ENCODE measurements at places on chromosomes 16 and 17.
A peak's percentile ranks its signal among the peaks of the same experiment; 100 is the strongest.

DNA sequence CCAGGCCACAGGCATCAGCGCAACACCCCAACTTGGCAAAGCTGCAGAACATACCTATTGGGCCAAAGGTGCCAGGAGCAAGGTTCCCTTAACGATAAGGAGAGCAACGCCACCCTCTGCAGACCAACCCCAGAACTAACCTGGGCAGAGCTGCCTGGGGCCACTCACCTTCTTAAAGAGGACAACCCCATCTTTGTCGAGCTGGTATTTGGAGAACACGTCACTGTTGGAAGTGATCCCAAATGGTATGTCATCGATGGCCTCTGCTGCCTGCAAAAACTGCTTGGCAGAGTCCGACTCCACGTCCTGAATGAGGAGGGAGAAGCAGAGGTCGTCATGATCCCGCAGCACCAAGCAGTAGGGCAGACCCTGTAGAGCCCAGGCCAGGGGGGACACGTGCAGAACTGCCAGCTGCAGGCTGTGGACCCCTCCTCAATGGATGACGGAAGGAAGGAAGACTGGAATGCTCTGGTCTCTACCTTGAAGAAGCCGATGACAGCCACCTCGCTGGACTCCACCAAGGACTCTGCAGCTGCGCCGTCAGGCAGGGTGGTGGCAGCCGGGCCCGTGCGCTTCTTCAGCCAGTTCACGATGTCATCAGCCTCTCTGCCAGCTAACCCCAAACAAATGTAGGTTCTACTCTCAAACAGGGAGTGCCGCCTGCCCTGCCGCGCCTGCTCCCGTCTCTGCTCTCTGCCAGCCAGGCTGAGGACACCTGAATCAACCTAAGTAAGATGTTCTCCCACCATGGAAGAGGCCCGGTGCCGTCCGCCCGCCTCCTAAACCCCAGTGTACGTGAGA, 5.2 kb downstream of the P4HB start:
- DNase-seq, result no peak

DNA sequence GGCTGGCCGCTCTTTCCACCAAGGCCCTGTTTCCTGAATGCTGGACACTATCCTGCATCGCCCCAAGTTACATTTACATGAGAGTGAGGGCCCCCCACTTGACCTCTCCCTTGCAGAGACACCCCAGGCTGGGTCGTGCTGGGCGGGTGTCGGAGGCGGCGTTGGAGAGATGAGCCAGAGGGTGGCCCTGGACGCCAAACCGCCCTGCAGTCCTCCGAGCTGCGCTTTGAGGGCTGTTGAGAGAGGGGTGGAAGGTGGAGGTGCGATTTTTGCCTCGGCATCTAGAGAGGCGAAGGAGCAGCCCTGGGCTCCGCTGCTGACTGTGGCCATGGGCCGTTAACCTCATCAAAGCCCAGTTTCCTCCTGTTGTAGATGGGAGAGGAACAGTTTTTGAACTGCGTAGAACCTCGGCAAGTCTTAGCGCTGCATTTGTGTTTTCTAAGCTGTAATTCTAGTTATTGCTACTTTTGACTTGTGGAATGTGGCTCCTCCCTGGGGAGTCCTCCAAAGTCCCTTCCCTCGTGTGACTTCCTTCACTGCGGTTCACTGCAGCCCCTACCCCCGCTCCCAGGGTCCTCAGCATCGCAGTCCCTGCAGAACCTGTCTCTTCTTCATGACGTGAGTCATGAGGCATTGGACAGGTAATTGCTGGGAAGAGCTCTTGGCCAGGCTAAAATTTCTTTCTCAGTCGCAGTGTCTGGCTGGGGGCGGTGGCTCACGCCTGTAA, 986 bp upstream of the ELOB start:
- no peak for DNase-seq

- DNase-seq, result no peak
Observed at GRCh38 chr16:78562111-78562510, 462.7 kb downstream of the WWOX start.

GRCh38 chr16:53781023-53781605, 77.2 kb downstream of the FTO start:
- no peak for DNase-seq

- no peak for DNase-seq
Observed at GRCh38 chr17:37513711-37514110, 24.0 kb downstream of the DUSP14 start.

DNA sequence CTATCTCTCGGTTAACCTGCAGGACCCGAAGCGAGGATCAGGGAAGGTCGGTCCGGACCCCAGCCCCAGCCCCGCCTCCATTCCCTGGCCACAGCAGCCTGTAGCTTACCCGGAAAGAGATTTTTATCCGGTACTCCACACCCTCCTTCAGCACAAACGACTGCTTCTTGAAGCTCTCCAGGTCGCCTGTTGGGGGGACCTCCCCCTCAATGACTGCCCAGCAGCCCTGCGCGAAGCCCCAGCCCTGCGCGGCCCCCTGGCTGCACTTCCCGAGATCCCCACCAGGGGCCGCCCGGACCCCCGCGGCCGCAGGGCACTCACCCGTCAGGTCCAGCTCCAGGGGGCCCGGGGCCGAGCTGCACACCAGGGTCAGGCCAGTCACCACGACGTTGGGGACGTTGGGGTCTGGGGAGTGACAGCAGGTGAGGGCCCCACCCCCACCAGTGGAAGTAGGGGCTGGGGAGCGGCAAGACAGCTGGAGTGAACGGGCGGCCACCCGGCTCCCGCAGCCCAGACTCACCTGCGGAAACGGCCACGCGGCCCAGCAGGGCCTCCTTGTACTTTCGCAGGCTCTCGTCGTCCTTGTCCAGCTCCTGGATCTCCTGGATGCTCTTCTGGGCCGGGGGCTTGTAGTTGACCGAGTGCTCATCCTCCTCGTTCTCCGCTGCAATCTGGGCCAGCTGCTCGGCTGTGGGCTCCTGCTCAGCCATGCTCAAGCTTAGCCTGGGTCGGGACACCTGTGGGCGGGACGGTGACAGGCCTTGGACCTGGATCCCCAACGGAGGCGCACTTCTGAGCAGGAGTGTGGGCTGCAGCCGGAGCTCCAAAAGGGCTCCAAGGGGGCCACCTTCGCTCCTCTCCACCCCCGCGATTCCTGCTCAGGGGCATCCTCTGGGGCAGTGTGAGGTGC, 1.7 kb downstream of the ARHGDIA start:
- peak; percentile 78 for DNase-seq
